ENCODE measurements at places on chromosomes 3 and 15. TPM values are rescaled to one million over a fixed set of nuclear protein-coding genes. Genes with fewer than 3 reads are reported as not detected.

The PP2D1 gene
- polyA plus RNA-seq, result not detected

DNA sequence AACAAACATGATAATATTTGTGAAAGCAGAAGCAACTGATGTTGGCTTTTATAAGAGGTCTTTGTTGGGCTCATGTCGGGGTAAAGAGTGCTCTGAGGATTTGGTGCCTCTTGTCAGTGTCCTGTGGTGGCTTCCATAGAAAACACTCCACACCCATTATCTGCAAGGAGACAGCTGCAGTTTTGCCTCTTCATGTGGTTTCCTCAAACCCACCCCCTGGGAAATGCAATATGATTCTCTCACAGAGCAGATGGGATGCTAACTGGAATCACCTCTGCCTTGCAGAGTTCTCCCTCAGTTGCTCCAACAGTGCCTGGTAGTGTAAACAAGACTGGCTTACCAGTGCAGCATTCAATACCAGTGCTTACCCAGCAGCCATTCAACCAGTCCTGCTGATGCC is 771.4 kb upstream of the CFAP20DC start:
- no peak for DNase-seq

DNA sequence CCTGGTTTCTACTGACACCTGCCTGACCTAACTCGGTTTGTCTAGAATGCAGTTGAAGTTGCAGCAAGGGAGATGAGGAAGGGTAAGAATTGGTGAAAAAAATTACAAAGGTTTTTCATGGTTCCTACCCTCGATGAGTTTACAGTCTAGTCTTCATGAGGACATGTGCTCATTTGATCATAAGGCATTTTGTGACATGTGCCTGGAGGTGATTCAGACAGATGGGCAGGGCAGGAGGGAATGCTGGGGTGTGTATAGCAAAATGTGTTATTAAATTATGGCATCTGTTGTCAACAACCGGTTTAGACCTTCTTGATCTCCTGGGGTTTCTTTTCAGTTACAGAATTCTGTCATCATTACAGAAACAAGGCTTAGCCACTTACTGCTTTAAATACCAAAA is 101.2 kb downstream of the CACNA1D start:
- DNase-seq, result no peak

The ARID3B gene
- 2.1 TPM for polyA plus RNA-seq

DNA sequence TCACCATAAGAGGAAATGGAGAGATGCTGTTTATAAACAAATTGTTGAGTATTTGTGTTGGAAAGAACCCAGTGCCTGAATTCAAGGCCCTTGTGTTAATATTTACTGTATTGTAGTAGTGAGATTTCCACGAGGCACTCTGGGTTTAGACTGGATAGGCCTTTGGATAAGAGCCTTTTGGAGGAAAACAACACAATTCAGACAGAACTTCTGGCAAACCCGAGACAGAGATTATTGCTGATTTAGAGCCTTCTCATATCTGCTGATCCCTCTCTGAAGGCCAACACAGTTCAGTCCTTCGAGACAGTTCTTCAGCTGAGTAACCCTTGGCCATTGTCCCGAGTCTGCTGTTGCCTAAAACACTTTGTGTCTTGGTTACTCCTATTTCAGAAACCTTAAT is 55.7 kb downstream of the LMCD1 start:
- DNase-seq, result no peak

- no peak for DNase-seq
Measured at GRCh38 chr3:151933234-151933853, 59.9 kb downstream of the SUCNR1 start.

The KLF15 gene
- polyA plus RNA-seq, result 36.2 TPM

DNA sequence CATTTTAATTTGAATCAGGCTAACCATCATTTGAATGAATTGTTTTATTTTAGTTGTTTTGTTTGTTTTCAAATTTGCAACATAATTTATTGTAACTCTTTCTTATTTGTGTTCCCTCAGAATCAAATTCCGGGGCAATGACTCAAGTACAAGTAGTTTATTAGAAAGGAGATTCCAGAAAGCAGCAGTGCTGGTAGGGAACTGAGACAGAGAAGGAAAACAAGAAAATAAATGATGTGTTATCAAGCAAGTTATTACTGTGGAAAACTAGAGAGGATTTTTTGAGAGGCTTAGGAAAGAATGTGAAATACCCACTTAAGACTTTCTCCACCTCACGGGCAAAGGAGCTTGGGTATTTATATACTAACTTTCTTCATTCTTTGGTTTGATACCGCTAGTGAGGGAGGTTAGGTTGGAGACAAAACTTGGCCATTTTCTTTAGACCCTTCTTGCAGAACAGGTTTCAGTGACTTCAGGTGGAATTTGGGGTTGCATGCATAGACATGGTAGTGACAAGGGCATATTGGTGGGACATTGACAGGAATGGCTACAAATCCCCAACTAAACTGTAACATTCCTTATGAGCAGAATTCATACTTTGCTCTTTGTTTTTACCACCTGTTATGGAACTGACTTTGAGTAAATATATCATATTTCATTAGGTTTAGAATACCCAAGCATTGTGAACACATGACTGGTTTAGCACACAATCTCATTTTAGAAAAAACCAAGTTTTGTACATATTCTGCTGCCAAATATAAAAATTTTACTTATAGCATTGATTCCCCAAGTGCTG is 254.3 kb downstream of the ZBBX start:
- DNase-seq, result no peak

GRCh38 chr15:101256757-101257156 is 4.9 kb upstream of the CHSY1 start:
- DNase-seq, result no peak

- DNase-seq, result no peak
Measured at GRCh38 chr3:143265501-143266070, 146.0 kb downstream of the CHST2 start.

All from right cardiac atrium (tissue), 5 donors.